Neuronal stem cell (in vitro differentiated cells): ENCODE measurements at places on chromosomes 6 and 20.

- DNase-seq: no peak
Measured at GRCh38 chr20:59940956-59941294, 736 bp downstream of the FAM217B start.

- no peak for DNase-seq
Measured at GRCh38 chr6:140812636-140813035, 1320.1 kb upstream of the GJE1 start.

GRCh38 chr6:167341038-167341583 lies 16.2 kb downstream of the TTLL2 start:
- no peak for DNase-seq

DNA sequence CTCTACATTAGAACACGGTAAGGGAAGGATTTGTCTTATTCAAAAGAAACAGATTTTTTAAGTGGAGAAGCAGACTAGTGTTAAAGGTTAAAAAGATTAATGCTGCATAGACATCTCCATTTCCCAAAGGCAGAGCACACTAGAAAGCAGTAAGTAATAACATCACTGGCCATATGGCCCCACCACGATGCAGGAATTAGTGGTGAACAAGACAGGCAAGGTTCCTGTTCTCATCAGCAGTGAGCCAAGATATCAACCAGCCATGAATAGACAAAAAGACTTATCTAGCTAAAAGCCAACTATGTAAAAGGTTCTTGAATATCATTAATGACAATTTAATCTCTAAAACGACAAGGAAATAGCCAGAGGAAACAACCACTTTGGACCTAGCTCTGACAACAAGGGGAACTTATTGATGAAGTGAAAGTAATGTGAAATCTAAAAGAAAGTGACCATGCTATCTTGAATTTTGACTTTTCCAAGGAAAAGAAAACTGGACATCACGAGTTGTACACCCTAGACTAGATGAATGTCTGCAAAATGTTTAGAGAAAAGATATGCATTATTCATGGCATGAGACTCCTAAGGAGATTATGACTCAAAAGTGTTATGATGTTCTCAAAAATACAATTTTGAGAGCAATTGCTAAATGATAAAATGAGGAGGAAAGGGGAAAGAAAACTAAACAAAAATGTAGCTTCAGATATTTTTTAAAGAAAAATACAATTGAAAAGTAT lies 157.9 kb upstream of the STXBP5 start:
- DNase-seq: no peak

- DNase-seq: no peak
Measured at GRCh38 chr20:10467681-10468339, 32.7 kb downstream of the SLX4IP start.

- DNase-seq: no peak
Measured at GRCh38 chr6:36120539-36120938, 9.8 kb upstream of the MAPK13 start.

DNA sequence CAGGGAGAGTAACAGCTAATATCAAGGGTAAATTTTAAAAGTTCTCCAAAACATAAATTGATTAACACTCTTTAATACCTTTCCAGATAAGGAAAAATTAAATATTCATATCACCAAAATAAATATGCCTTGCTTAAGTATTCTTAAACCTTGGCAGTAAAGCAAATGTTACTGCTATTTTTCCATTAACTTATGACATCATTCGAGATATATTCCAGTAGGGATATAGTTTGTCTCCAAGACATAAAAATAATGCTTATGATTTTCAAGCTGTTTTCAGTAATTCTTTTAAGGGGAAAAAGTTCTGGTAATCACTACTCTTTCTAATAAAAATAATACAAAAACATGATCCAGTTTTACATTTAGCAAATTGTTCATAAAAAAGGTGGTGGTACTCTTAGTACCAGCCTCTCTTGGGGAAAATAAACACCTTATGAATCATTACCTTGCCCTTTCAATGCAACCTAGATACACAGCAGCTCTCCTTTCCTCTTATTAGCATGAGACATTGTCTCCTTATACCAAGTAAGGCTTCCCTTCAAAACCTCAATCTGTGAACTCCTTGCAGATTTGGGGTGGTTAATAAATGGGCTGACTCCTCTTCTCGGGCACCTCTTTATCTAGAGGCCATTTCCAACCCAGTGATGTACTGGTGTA lies 31.5 kb upstream of the LTV1 start:
- no peak for DNase-seq
